ENCODE measurements at places on chromosomes 4 and X.

DNA sequence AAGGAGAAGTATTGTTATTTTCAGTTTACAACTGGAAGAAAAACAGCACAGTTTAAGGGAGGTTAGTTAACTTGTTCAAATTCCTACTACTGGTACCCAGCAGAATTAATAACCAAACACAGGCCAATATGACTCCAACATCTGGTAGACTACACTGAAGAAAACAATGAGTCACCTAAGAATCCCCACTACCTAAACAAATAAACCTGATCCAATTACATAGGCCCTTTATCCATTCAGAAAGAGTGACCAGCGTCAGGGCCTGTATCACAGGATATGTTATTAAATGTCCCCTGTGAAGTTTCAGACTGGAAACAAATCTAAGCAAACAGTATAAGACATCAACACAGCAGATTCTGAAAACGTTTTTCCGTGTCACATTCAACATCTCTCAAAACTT lies 492.5 kb upstream of the INTU start:
- no peak for DNase-seq

DNA sequence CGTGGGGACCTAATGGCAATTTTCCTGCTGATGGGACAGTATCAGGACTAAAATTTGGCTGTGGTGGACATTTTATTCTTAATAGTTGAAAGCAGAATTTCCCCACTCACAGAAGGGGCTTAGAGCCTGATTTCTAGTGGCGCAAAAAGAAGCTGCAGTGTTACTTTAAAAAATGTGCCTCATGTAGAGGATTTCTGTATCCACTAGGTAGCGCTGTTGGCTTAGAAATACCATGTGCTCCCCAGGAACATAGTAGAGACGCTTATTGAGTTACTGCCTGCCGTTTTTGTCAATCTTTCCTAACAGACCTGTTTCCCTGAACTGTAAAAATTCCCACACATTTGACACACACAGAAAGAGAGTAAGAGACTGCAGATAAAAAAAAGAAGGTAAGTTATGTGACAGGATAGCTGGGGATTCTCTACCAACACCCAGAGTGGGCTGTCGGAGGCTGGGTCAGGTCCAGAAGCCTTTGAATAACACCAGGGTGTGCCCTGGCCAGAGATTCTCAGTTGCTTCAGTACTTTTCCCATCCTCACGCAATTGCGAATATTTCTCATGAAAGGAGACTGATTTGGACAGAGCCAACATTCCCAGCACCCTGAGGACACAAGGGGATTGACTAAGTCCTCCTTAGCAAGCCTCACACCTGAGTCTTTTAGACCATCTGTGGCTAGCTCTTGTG lies 88.4 kb downstream of the ZXDA start:
- peak; percentile 10 for DNase-seq

DNA sequence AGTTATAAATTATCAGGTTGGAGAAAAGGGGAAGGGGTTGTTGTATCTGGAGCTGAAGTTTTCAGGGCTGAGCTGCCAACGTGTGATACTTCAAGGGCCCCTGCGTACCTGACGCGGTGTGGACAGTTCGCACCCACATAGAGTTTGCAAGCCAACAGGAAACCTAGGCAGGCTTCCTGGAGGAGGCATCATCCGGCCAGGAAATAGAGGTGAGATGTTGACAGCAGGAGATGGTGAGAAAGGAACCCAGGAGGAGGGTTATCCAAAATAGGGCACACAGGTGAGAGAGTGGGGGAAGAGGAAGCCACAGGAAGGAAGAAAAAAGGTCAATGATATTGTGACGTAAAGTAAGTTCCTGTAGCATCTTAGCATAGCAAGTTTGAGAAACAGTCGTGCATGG lies 127.2 kb downstream of the DHRSX start:
- no peak for DNase-seq

GRCh38 chrX:31098079-31098478 lies 26.2 kb upstream of the FTHL17 start:
- no peak for DNase-seq

DNA sequence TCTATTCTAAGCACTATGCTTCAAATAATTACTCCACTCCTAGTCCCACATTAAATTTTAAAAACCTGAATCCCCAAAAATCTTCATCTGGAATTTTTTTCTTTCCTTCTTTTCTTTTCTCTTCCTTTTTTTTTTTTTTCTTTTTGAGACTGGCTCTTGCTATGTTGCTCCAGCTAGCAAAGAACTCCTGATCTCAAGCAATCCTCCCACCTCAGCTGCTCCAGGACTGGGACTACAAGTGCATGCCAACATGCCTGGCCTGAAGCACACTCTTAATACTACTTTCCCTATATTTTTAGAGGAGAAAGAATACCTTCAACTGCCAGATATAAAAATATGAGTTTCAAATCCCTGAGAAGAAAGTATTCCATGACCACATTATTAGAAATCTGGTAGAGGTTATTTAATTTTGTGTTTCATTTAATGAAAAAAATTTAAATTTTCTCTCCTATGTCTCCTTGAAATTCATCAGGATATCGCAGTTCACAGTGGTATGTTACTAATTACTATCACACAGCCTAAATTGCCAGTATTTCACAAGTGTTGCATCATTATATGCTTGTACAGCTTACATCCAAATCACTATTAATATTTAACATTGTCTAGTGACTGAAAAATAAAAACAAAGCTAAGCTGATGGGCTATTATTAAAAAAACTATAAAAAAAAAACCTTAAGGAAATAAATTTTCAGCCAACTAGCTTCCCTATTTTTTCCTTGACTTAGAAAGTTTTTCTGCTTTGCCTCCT lies 227.8 kb downstream of the NAF1 start:
- DNase-seq, result no peak

GRCh38 chr4:73197220-73197619 lies 61.4 kb downstream of the ANKRD17 start:
- DNase-seq, result no peak

DNA sequence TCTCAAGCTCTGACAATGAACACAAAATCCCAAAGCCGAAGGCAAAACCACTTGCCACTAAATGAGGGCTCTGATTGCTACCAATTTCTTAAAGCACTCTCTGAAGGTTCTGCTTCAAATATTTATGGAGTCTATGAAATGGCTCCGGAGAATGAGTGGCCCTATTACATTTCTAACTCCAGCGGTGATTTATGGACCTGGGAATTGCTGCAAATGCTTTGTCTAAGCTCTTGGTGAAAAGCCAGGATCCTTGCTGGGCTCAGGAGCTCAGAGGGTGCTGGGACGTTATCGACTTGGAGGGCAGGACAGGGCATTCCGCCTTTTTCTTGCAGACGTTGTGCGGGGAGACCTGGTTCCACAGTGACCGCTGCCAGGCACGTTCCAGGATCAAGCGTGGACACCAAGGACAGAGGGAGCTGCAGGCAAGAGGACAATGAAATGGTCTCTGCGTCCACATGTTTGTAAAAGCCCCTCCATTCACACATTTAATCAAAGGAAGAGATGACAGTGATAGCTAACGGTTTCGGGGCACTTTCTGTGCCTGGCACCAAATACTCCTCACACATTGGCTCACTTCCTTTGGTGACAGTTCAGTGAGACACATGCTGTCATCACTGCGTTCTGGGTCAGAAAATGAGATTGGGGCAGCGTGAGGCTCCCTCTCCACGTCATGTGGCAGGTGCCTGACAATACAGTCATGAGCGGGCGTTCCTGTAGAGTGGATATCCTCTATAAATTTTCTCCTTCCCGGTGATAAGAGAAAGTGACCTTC lies 58.8 kb downstream of the C4orf50 start:
- DNase-seq, result no peak

DNA sequence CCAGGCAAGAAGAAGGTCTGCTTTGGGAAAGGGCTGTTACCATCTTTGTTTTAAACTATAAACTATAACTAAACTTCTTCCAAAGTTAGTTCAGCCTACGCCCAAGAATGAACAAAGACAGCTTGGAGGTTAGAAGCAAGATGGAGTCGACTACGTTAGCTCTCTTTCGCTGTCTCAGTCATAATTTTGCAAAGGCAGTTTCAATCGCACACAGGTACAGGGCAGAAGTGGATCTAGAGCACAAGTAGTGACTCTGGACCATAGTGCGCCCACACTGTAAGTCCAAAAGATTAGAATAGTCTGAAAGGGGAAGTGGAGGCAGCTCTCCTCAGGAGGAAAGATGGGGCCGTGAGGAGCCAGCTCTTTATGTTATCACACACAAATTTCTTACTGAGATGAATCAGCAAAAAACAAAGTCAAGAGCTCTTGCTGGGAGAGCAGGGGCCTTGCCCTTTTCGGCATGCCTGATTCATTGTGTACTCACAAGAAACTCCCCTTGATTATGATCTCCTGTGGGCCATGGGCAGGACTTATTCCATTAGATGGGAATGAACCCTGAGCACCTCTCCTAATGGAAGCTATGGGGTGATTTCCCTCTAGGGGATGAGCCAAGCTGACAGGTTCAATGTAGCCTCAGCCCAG lies 58.6 kb downstream of the FUNDC1 start:
- no peak for DNase-seq

GRCh38 chr4:24796620-24797019 lies 1.2 kb downstream of the SOD3 start:
- DNase-seq, result no peak

- no peak for DNase-seq
These were observed 683 bp downstream of the MAN2B2 start for GRCh38 chr4:6575503-6576240.

- DNase-seq, result no peak
These were observed 55.3 kb upstream of the MSANTD1 start for GRCh38 chr4:3193531-3194203.

DNA sequence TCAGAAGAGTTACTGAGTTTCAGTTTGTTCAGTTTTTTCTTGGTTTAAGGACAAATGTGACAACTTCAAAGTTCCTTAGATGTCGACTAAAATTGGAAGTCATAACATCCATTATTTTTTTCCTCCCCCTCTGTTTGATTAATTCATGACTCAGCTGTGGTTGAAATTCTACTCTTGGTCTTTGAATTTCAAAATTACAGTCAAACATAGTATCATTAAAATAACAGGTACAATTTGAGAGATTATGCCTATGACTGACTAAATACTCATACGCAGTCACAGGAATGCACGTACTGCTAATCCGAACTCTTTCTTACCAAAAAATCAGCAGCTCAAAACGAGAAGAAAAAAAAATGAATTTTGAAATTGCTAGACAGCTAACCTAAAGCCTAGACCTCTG lies 1434.8 kb downstream of the RAPGEF2 start:
- DNase-seq, result no peak

DNA sequence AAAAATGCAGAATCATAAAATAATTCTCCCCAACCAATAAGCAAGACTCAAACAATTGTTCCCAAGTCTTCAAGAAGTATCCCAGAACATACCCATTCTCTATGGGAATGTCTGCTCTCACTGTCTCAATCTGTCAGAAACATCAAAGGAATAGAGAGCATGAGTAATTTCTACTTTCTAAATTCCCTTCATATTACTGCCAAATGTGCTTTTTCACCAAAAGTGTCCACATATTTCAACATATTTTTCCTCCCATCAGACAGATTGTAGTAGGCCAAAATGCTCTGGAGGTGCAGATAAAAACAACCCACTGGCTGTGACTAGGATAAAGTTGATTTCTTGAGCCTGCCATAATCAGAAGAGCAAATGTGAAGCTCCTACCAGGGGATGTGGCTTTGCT lies 692.0 kb upstream of the FAM241A start:
- no peak for DNase-seq

DNA sequence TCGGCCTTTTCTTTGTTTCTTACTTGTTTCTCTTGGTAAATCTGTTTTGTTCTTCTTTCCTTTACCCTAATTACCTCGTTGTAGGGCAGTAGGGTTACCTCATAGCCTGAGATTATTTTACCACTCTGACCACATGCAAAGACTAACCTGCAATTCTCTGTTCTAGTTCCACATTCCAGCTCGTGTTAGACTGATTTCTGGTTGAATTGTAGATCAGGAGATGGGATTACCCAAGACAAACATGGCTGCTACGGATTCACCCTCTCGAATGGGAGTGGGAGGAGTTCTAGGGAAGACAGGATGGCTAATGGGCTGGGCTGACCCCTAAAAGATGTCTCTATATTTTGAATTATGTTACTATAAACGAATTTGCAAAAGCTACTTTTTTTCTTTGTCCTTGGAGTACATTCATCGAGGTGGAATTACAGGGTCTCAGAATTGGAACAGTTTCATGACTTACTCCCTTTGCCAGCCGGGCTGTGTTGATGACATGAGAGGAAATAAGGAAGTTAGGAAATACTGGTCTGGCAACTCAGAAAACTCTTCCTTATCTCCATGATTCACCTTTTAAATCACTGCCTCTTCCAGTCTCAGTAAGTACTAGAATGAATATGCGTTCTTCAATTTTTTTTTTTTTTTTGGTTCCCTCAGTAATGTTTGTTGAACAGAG lies 36.7 kb upstream of the FBXW7 start:
- DNase-seq, result no peak

GRCh38 chrX:111376897-111377578 lies 35.0 kb downstream of the DCX start:
- DNase-seq, result no peak

DNA sequence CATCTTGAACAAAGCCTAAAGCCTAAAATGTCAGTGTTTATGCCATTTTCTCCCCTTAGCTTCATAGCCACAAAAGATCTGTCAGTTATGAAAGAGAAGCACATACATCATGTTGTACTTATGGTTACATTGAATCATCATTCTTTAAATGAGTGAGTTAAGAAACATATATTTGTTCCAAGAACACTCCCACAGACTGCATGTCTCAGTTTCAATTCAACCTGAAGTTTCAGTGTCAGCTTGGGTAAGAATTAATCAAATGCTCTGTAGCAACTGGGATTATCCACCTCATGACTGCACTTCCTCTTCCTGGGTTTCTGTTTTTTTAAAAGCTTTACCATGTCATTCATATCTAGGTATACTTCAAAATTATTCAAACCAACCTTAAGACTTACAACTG lies 3.9 kb upstream of the TMPRSS11B start:
- DNase-seq, result no peak

DNA sequence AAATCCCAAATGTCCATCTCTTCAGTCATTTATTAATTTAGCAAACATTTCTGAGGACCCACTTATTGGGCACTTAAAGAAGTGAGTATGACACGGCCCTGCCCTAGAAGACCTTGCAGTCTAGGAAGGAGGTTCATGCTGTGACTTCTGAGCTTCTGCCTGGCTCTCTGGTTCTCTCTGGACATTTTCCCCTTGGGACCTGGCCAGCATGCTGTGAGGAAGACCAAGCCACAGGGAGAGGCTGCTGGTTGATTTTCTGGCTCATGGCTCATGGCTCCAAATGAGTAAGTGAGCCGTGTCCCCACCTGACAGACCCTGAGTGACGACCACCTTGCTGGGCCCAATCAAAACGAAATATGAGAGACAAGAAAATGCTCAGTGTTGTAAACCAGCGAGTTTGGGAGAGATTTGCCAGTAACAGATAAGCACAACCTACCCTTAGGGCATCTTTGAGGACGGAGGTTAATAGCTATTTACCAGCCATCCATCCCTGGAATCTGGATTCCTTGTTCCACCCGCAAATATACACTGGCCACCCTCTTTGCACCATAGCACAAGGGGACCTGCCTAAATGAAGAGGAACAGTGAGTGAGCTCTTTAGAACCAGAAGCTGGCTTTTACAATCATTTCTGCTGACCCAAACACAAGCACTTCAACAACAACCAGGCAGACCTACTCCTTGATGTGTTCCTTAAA lies 876 bp downstream of the MPP1 start:
- no peak for DNase-seq

All from activated naive CD8-positive, alpha-beta T cell treated with anti-CD3 and anti-CD28 coated beads, Interleukin-2, amount 50 U/mL, for 24 hours (primary cell).